ENCODE measurements at places on chromosomes 7 and 10. TPM values are rescaled to one million over a fixed set of nuclear protein-coding genes. Genes with fewer than 3 reads are reported as not detected.

AQP1 gene
- 1.7 TPM for total RNA-seq

DNA sequence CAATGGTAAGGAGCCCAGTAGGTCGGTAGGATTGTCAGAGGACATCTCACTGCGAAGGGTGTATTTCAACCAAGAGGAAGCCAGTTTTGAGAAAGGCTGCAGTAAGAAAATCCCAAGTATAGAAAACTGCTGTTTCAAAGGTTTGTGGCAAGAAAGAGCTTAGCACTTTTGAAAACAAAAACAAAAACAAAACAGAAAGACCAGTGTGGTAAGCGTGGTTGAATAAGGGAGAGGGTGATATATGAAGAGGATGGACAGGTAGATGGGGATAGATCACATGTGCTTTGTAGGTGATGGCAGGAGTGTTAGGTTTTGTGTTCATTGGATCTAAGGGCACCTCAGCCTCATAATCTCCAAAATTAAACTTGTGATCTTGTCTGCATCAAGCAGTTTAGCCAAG lies 141.6 kb upstream of the WNT16 start:
- DNase-seq, result no peak

- DNase-seq, result no peak
These were observed 5.7 kb upstream of the TIAL1 start for GRCh38 chr10:119602241-119603095.

DNA sequence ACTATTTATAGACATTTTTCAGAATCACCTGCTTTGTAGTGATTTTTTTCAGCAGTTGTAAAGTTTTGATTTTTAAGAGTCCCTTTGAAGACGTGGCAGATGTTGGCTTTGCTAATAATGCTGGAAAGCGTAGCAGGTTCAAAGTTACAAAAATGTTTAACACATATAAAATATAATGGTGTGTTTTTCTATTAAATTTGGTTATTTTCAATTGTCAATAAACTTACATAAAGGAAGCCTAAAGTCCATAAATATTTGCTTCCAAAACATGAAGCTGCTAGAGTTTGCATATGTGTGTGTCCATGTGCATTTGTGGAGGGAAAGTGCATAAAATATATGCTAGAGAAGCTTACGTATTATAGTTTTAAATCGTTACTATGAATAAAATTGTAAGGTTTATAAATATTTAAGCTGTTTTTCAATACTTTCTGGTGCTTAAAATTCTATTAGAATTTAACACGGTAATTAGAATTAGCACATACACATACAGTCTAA lies 3.7 kb downstream of the MEOX2 start:
- DNase-seq, result no peak

DNA sequence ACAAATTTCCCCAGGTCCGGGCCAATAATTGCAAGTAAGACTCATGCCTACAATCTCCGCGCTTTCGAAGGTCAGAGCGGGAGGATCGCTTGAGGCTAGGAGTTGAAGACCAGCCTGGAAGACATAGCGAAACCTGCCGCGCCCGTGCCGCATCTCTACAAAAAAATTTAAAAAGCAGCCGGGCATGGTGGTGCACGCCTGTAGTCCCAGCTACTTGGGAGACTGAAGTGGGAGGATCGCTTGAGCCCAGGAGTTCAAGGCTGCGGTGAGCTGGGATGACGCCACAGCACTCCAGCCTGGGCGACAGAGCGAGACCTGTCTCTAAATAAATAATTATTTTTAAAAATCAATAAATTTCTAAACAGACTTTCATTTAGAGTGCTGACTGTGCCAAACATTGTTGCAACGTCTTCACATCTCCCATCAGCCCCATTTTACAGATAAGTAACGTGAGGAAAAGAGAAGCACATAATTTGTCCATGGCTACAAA lies 494 bp upstream of the CFAP43 start:
- no peak for DNase-seq

FAM25G gene
- not detected for total RNA-seq

CALD1 gene
- total RNA-seq, result 152 TPM

- DNase-seq, result no peak
These were observed 21.9 kb upstream of the CREB3L2 start for GRCh38 chr7:138023618-138024342.

DNA sequence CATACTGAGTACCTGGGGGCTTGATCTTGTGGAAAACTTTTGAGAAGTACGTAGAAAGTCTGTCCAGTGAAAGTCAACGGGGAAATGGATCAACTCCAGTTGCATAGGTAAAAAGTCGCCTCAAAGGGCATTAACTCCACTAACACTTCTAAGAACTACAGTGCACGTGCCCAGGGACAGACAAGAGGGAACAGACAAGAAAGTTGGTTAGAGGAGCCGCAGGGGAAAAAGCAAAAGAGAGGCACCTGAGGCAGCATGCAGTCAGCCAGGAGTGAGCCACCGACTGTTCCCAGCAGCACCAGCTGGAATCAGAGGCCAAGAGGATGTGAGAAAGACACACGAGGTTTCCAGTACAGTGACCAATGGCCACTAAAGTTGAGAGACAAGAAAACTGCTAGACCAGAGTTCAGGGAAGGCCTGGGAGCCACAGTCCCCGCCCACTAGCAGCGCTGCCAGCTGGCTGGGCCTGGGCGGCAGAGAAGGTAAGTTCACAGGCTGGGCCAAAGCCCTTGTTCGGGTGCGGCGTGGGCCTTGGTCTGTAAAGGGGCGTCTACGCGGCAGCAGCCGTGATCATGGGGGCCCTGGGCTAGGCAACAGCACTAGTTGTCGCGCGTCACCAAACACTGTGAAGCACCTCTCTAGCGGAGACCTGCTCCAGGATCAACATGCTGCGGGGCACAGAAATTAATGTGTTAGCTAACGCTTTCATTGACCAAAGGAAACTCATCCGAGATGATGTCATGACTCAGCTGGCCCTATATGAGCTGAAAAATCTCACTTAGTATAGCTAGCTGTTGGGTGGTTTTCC lies 14.0 kb downstream of the ITGB1 start:
- no peak for DNase-seq

GRCh38 chr7:124686543-124687171 lies 78.9 kb downstream of the GPR37 start:
- no peak for DNase-seq

GIMAP6 gene
- 0.56 TPM for total RNA-seq
